CD4-positive, alpha-beta T cell treated with Interleukin-6 at 100 ng/mL for 8 hours (primary cell): ENCODE measurements at places on chromosomes 6 and 20.

DNA sequence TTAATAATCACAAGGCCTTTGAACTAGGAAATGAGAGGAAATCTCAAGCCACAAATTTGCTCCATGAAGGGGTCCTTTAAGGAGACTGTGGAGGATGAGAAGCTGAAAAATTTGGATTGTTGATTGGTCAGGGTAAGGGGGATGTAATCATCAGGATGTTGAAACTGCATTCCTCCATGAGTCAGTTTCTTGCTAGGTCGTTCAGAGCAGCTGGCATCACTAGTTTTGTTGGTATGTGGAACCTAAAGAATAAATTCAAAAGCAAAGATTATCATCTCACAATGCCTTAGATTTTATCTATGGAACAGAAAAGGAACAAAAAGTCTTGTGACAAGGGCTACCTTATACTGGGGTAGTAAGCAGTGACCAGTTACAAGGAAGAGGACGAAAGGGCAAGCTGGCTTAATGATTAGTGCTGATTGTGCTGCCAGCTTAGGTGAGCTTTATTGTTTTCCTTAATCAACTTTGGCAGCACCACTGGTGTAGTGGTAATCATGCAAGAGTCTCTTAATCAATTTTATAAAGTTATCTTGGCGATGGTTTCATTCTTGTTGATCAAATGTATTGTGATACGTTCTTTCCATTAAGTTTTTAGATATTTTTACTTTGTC is 36.6 kb downstream of the CRISP2 start:
- no peak for DNase-seq

GRCh38 chr6:148431413-148431812 is 88.8 kb downstream of the SASH1 start:
- DNase-seq = no peak

DNA sequence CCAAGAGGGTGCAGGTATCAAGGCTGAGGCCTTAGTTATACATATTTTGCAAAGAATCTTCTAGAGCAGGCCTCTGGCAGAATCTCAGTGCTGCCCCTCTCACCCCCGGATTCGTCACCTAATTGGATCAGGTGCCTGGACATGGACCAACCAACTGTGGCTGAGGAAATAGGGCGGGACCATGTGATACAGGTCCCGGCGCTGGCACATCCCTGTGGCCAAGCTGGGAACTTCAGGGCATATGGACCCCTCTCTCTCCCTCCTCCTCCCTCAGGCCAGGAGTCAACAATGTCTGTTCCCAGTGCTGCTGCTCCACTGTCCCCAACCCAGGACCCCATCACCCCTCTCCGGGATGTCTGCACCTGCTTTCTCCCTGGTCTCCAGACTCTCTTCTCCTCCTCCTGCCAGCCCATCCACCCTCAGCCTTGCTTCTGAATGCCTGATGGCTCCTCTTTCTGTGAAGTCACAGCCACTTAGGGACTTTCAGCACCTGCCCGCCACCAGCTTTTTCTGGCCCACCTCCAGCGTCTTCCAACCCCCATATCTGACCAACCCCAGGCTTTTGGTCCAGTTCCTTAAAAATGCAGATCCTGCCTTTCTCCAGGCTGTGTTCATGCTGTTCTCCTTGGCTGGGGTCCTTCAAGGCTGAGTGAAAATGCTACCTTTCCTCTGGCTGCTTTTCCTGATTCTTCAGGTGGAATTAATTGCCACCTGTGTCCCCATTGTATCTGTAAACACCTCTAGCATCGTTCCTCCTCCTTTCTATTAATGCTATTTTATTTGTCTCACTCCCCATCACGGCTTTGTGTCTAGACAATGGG is 19.0 kb upstream of the MLN start:
- DNase-seq = no peak

GRCh38 chr6:148169706-148170105 is 172.9 kb upstream of the SASH1 start:
- DNase-seq = no peak

DNA sequence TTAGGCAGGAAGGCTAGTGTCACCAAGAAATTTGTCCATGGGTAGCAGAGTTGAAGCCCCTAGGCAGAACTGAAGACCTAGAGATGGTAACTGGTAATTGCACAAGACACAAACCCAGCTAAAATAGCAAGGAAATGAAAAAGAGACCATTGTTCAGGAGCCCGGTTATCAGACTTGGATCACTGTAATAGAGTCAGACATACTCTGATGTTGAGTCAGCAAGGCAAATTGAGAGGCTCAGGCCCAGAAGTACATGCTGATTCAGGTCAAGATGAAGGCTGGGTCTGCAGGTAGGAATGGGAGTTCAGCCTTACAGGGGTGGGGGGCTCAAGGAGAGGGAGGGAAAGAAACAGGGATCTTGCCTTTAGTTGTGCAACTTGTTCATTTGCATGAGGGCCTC is 6.5 kb upstream of the TMEM242 start:
- no peak for DNase-seq
